Stimulated activated CD4-positive, alpha-beta T cell treated with anti-CD3 and anti-CD28 coated beads, TNF-alpha, amount 100 ng/mL, for 1 hour (primary cell): ENCODE measurements at places on chromosomes 7 and 10.

DNA sequence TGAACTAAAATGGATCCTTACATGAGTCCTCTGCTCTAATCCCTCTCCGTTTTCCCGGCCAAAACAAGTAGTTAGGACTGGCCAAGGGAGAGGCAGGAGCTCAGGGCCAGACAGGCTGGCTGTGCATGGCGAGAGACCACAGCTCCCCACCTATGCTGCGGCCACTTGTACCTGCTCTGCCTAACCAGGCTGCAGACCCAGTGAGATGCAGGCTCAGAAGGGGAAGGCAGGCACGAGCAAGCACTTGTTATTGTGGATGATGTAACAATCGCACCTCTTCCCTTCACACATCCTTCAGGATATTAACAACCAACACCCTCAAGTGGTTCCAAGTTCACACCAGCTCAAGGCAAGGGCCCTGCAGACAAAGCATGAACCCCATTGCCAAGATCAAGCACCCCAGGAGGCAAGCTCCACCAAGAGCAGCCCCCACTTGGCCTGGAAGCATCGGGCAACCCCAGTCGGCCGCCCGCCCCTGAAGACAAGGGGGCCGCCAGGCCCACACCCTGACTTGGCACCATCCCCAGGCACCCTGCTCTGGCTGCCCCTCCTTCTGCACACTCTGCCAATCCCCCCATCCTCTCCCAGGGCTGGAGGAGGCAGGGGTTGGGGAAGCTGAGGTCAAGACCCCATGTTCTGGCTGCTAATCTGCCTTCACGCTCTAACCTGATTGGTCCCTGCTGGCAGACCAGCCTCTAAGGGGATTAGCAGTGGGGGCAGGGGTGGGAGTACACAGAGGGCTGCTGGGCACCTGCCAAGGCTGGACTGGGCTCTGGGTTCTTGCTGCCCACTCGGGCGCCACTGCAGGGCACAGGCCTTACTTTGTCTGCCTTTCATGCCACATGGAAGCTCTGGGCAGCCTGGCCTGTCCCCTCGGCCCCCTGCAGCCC, 111.3 kb downstream of the SLIT1 start:
- DNase-seq = no peak

GRCh38 chr7:102973096-102973802, 60.4 kb downstream of the LRRC17 start:
- DNase-seq = no peak

DNA sequence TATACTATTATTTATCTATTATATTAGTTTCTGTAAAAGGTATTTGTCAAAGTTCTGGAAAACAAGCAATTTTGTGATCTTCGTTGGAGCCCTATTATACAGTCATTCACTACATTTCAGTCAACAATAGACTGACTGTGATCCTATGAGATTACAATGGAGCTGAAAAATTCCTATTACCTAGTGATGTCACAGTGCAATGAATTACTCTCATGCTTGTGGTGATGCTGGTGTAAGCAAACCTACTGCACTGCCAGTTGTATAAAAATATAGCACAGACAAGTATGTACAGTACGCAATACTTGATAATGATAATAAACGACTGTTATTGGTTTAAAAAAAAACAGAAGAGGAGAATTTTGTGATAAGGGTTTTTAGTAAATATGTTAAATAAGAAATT, 21.4 kb downstream of the OR6V1 start:
- no peak for DNase-seq

DNA sequence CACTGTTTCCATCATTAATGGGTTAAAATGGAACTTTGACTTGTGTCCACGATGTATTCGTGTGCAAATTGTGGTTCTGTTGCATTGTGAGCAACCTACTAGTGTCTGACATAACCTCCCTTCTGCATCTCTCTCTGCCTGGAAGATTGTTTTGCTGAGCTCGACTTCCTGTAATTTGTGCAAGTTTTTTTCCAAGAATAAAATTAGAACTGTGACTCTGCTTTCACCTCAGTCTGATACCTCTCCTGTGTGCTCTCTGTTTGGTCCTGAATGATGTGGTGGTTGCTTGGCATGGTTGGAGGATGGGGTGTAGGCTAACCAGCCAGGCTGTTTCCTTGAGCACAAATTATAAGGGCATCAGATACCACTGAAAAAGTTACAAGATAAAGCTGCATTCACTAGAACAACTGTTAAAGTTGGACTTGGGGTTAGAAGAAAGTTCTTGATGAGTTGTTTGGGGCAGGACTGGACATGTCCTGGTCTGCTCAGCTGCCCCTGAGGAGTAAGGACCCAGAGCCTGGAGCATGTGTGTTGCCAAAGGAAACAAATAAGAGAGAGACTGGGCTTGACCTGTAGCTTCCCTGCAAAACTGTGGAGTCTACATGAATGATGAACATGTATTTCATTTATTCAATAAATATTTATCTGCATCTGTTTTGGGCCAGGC, 1.9 kb upstream of the VOPP1 start:
- no peak for DNase-seq

DNA sequence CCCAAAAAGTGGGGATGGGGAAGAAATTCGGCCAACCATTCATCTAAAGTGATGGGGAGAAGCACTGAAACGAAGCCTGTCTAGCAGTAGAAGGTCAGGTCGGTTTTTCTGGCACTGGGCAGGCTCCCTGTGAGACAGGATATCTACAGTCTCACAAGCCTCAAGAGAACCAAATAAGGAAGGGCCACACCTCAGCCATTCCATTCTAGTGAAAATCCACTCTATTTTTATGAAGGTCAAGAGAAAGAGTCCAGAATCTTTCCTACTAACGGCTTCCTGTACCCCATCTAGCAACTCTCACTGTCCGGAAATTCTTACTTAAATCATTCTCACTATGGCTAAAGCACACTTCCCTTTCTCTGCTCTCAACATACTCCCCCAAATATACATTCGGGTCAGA, 267.1 kb downstream of the PRPF18 start:
- no peak for DNase-seq

DNA sequence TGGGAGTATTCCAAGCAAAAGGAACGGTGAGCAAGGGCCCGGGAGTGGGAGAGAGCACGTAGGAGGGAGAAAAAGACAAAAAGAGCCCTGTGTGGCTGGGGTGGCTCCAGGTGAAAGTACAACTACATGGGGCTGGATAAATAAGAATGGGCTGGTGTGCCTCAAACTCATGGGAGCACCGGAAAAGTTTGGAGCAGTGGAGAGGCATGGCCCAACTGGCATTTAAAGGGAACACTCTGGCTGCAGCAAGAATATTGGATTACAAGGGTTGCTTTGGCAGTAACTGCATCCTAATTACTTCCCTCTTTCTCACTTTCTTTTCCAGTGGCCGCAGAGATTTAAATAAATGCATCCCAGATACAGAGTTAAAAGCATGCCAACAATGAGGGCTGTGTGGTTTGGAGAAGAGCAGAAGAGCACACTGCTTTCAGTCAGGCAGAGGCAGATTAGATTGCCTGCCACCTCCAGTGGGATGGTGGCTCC, 39.1 kb upstream of the HERPUD2 start:
- no peak for DNase-seq

DNA sequence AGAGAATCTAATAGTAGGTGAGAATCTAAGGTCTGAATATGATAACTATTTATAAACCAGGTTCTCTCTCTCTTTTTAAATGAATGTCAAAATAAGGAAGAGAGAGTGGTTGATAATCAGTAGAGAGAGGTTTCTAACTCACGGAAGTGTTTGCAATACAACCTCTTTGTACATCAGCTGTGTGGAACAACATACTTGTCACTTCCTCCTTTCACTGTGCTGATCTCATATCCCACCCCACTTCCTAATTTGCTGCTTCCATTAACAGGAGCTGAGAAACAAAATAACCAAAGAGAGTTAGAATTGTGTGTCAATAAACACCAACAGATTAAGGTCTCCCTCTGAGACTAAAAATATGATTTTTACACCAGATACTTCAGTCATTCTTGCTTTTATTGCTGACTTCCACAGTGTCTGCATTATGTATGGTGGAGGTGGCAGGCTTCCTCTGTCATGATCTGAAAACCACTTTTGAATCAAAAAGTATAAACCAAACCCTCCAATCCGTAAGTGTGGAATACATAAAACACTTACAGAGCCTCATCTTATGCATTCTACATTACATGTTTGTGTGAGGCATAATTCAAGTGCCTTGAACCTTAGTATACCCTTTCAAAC, 25.0 kb downstream of the CACUL1 start:
- DNase-seq = no peak

DNA sequence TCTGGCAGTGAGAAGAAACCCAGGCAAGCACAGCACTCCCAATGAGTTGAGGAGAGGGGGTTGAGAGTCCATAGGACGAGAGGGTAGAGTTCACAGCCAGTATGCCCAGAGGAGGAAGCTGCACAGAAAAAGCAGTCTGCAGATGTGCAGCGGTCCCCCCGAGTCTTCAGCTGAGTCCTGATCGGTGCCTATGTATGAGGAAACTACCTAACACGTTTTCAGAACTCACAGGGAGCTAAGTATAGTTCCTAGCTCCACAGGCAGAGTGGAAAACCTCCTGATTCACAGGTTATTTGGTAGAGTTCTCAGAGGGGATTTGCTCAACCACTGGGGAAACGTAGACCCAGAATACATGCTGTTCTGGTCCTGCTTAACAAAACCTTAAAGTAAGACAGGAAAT, 271.3 kb upstream of the CNTNAP2 start:
- no peak for DNase-seq

- no peak for DNase-seq
These were observed 100.1 kb upstream of the COL1A2 start for GRCh38 chr7:94294471-94295131.

DNA sequence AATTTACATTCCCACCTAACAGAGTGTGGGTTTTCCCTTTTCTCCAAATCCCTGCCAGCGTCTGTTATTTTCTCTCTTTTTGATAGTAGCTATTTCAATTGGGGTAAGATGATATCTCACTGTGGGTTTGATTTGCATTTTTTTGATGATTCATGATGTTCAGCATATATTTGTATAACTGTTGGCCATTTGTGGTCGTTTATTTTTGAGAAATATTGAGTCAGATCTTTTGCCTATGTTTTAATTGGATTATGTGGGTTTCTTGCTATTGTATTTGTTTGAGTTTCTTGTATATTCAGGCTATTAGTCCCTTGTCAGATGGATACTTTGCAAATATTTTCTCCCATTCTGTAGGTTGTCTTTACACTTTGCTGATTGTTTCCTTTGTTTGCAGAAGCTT, 193.8 kb downstream of the ABCA13 start:
- DNase-seq = no peak
